Left renal cortex interstitium (tissue), 4 donors: ENCODE measurements at places on chromosomes 7 and 10. TPM values are rescaled to one million over a fixed set of nuclear protein-coding genes. Genes with fewer than 3 reads are reported as not detected.
A peak's percentile ranks its signal among the peaks of the same experiment; 100 is the strongest.

GPRIN2 gene
- polyA plus RNA-seq, result 6.5 TPM

ERVW-1 gene
- 2.9 TPM for polyA plus RNA-seq

PTN gene
- polyA plus RNA-seq, result 154 TPM

SCIN gene
- polyA plus RNA-seq, result 127 TPM

ITGA8 gene
- 47.5 TPM for polyA plus RNA-seq

DNA sequence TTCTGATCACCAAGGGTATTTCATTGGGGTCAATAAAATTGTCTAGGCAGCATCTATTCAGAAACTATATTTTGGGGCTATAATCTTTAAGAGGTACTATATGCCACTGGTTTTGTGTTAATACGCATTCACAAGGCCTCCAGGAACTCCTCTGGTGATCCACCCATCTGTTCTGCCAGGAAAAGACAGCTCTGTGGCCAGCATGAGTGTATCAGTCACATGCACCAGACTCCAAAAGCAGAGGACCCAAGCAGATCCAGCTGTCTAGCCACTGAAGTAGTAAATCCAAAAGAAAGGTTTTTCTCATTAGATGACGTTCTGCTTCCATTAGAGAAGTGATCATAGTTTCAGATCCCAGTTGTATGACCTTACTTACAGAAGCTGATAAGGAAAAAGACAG lies 199.6 kb upstream of the CELF2 start:
- no peak for DNase-seq

DNA sequence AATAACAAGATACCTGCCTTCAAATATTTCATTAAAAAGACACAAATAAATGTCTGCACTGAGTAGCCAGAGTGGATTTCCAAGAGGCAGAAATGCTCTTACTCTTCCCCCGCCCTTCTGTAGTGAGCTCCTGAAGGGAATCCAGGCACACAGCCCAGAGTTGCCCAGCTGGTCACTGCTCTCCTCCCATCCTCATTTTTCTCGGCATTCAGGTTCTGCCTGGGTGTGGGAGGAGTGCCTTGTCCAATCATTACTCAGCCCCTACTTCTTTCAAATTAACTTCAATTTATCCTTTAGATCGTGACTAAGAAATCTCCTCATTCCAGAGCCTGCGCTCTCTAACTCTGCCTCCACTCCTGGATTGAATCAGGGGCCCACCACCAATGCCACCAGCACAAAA lies 12.2 kb downstream of the CCDC6 start:
- DNase-seq, result no peak

GRCh38 chr10:96414303-96414702 lies 55.5 kb upstream of the OPALIN start:
- no peak for DNase-seq

DNA sequence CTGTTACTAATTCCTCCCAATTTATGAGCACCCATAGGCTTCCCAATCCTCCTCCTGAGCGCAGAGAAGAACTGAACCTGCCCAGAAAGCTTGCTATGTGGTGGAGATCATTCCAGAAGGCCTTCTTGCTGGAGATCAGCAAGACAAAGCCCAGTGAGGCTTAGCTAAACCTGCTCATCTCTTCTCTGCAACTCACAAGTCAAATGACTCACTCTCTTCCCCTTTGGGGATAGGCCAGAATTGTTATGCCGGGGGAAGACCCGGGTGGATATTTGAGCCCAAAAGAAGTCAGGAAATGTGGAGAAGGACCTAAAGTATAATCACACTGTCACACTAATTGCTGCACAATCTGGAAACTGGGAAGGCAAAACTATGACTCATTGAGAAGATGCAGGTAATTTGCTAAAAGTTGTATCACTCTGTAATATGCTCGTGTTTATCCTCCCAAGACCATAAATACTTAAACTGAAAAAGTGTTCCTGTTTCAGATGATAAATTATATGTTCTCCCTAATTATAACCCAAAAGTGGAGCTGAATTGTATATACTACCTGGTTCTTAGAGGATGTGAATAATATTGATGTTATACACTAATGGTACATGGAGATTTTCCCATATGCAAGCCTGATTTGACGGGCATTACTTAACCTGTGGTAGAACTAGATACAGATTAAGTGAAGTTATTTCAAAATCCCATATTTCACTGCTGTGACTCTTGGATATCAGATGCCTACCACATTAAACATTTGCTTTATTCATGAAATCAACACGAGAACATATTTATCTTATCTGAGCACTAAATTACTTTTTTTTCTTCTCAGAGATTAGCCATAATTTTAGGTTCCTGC lies 6.4 kb downstream of the NEBL start:
- DNase-seq, result no peak

- no peak for DNase-seq
Observed at GRCh38 chr10:30862486-30862885, 169.2 kb downstream of the ZNF438 start.

DNA sequence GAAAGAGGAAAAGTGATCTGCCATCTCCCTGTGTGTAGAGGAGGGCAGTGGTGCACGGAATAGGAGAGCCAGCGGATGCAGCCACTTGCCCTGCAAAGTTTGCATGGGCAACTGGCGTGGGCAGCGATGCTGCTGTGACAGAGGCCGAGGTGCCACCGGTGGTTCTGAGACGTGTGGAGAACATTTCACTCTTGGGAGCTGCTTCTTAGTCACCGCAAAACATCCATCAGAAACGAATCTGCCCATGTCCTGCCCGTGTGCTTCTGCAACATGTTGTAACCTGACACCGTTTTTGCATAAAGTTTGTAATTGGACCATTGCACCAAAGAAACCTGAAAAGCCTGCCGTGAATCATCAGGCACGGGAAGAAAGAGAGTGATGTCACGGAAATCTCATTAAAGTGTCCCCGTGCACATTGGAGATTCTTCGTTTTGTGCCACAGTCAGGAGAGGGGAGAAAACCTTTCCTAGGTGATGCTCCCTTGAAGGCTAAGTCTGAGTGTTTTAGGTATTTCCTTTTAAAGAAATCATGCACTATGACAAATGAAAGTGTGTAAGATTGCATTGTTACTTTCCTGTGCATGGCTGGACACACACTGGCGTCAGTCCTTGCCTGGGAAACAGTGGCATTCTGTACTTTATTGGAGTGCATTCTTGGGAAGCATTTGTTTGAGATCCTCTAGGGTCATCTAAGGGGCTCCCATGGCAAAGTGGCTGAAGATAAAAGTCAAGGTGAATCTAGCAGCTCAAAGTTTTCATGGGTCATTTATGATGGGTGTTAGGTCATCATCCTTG lies 302.6 kb downstream of the KLF6 start:
- DNase-seq, result peak; percentile 74

DNA sequence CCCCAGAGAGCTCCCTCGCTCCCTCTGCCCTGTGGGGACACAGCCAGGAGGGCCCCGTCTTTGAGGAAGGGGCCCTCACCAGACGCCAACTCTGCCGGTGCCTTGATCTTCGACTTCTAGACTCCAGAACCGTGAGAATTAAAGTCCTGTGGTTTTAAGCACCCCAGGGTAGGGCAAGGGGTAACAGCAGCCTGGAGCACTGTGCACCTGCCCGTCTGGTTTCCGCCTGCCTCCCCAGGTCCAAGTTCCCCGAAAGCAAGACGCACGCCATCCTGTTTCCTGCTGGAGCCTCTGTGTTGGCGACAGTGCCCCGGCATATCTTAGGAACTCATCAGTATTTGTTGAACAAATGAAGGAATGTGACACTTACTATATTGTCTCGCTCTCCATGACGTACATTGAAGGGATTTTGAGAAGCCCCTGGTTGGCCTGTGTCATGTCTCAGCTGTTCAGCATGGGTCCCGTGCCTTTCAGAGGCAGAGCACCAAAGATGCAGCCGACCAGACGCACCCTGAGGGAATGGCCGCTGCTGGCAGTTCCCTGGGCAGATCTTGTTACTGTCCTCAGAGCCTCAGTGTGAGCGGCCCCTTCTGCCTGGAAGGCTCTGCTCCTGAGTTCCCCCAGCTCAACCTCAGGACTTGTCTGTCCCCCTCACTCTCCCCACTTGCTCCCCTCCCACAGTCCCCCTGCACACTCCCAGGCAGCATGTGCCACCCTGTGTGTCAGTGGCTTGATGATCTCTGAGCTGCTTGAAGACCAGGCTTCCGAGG lies 226.2 kb downstream of the TCERG1L start:
- no peak for DNase-seq

- DNase-seq, result no peak
Observed at GRCh38 chr7:2001601-2002442, 230.9 kb downstream of the MAD1L1 start.

DNA sequence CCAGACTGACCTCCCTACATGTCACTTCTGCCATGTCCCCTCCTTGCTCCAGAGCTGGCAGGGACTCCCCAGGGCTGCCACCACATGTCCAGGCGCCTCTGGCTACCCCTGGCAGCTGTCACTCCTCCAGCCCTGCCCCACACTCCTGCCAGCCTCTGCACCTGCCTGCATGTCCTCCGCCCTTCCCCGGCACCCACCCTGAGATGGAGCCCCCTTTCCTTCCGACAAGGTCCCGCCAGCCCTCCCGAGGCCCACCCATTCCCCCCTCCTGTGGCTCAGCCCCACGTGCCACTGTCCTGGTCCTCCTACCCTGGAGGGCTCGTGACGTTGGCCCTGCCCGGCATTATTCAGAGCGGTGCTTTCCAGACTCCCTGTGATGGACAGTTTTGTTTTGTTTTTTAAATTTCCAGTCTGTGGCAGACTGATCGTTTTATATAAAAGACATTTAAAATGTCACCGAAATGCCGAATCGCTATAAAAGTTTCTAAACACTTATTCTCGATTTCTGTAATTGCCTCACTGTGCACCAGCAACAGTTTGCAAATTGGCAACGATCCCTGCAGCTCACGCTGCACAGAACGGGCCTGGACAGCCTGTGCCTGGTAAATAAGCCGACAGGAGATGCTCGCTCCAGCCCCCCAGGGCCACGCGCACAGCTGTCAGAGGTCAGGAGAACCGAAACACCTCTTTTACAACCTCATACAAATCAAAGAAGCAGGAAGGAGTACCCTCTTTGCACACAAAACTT lies 111.1 kb upstream of the SH2B2 start:
- no peak for DNase-seq

GRCh38 chr10:23013581-23014335 lies 81.6 kb upstream of the MSRB2 start:
- no peak for DNase-seq
